Fibroblast of skin of right quadriceps (primary cell): ENCODE measurements at places on chromosomes 4 and X.

DNA sequence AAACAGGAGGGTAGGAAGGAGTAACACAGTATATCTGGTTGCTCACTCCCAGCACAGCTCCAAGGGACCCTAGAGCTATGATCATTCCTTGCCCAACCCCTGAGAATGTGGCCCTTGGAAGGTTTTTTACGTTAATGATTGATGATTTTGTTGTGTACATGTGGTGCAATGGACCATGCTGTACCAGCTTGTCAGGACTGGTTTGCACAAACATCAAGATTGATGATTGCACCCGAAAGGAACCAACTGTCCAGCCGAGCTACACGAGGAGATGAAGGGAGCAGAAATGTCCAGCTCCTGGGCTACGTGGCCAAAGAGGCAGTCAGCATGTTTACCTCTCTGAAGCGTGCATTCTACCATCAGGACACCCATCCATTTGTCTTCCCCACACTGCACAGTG is 83.2 kb upstream of the USP9X start:
- no peak for DNase-seq

DNA sequence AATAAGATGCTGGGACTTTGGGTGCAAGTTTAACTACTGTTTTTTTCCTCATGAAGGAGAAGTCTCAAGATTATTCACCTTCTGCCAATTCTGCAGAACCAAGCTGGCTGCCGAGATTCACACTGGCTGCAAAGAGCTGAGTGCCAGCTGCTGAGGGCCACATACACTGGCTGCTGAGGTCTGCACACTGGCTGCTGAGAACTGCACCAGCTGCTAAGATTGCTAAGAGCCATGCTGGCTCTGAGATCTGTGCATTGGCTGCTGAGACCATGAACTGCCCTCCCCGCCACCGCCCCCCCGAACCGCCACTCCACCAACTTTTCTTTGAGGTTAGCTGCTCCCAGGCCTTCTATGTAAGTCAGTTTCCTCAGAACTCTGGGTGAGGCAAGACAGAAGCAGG is 330.3 kb downstream of the CBLL2 start:
- no peak for DNase-seq

DNA sequence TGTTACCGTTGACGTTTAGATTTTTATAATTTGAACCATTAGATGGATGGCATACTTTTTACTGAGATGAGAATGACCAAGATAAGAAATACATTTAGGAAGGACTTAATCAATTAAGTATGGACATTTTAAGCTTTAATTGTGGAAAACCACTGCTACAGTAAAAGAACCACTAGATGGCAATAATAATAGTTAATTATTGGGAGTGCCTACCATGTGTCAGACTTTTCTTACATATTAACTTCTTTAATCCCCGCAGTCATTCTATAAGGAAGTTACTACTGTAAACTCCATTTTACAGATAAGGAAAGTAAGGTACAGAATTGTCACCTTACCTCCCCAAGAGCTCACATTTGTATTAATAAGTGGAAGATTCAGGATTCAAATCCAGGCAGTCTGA is 48.5 kb upstream of the MYOZ2 start:
- no peak for DNase-seq

- DNase-seq, result peak; percentile 81
These were observed 111.3 kb downstream of the AFF1 start for GRCh38 chr4:87046121-87046551.

GRCh38 chr4:28886934-28887333 is 1833.2 kb upstream of the PCDH7 start:
- no peak for DNase-seq

DNA sequence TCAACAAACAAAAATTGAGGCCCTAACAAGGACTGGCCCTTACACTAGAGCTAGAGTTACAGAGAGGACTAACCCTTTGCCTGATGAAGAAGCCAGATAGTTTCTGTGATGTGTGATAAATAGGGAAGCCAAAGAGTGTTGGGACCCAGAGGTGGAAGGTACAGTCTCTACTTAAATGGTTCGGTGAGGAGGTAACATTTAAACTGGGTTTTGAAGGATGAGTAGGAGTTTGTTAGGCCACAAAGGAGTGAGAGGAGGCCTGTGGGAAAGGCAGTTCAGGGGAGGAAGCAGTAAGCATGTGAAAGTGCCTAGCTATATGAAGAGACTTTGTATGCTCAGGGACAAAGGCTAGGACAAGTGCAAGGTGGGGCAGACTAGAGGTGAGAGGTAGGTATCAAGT is 23.8 kb upstream of the LIMCH1 start:
- no peak for DNase-seq

DNA sequence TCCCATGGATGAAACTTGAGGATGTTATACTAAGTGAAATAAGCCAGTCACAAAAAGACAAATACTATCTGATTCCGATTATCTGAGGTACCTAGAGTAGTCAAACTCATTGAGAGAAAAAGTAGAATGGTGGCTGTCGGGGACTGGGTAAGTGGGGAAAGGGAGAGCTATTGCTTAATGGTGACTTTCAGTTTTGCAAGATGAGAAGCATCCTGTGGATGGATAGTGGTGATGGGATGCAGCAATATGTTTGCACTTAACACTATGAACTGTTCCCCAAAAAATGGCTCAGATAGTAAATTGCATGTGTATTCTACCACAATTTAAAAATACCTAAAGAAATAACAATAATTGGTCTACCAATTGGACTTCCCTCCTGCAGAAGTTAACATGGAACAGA is 181.5 kb downstream of the SHROOM3 start:
- no peak for DNase-seq

GRCh38 chr4:24966076-24966475 is 53.2 kb upstream of the CCDC149 start:
- no peak for DNase-seq

- DNase-seq, result no peak
These were observed at the start of gene RPA4 for GRCh38 chrX:96883608-96884007. Gene RPA4 (plus strand): TSS chrX:96883908. CDS start chrX:96884311, 403 bp downstream.

- no peak for DNase-seq
These were observed 15.0 kb downstream of the BCLAF3 start for GRCh38 chrX:19975845-19976244.
